ENCODE measurements at places on chromosomes 5 and 9.

- no peak for DNase-seq
Measured at GRCh38 chr9:95007226-95007869, 280.8 kb downstream of the AOPEP start.

DNA sequence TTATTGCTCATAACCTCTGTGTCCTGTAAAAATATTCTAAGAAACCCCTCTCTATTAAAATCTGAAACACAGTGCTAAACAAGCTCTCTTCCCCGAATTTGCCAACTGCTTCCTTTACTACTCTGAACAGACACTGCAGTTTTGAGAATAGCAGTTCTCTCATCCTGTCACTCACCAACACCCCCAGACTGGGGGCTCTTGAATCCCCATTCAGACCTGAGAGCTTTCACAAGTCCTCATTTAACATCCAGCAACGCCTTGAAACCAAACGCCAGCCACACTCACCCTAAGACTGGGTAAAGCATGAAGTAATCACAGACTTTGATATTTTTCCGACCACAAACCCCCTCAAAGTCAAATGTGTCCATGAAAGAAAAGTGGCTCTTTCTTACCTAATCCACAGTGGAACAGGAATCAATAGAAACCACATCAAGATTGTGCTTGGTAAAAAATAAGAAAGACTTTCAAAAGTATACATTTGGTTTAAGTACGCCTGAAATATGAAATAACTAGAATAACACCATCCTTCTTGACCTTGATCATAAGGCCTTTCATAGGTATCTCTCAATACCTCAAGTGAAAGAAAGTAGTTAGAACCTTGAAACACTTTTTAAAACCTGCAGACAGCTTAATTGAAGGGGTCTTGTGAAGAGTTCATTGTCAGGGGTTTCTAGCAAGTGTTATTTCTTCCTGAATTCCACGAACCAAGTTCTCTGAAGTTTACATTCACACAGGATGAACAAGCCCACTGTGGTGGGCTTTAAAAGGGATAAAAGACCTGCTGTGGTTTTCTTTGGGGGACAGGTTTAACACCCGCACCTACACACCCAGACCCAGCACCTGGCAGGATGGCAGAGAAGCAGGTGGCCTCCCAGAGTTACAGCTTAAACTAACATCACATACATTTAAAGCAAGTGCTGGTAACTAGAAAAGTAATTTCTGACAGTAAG, 412.6 kb downstream of the MLLT3 start:
- DNase-seq, result no peak

- no peak for DNase-seq
Measured at GRCh38 chr5:173499471-173500212, 116.8 kb downstream of the BOD1 start.

GRCh38 chr9:36933676-36934215, 100.3 kb downstream of the PAX5 start:
- DNase-seq, result no peak

DNA sequence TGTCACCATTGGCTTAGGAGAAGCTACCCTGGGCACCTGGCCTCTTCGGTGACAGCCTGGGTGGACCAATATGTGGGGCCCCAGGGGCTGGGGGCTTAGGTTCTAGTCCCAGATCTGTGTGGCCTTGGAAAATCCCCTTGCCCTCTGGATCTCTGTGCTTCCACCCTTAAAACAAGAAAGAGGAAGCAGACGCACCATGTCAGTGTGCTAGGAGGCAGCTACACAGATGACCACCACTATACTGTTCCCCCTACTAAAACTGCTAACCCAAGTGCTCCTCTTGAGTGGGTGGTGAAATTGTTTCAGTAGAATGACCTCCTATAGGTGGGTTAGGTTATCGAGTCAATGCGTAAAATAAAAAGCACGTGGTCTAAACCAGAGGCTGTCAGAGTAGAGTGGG, 31.0 kb downstream of the AFAP1L1 start:
- peak; percentile 44 for DNase-seq

DNA sequence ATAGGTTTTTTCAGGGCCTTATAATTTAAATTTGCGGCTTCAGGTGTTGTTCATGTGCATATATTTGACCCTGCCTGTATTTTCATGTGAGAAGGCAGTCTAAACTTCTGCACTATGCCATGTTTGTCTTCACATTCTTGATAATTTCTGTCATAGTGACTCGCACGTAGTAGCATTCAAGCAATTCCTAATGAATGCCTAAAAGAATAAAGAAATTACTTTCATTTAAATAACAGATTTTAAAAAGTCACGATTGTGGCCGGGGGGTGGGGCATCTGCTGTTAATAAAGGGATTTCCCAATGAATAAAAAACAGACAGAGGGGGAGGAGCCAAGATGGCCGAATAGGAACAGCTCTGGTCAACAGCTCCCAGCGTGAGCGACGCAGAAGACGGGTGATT, 318.0 kb downstream of the ADAMTS6 start:
- no peak for DNase-seq

DNA sequence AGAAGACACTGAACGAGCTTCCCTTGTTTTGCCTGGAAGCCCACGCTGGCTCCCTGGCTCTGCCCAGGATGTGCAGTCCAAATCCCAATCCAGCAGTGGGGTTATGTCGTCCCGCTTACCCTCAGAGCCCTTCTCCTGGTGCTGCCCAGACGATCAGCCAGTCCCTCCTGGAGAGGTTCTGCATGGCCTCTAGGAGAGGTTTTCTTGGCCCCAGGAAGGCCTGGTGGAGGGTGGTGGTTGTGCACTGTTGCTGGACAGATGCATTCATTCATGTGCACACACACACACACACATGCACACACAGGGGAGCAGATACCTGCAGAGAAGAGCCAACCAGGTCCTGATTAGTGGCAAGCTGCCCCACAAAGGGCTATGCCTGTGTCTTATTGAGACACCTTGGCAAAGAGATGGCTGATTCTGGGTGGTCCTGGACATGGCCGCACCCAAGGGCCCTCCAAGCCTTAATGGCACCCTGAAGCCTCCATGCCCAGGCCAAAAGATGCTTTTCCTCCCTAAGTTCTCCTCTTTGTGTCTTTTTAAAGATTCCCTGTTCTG, 10.5 kb upstream of the OLFM1 start:
- no peak for DNase-seq
